ENCODE measurements at places on chromosomes 3 and 15.

DNA sequence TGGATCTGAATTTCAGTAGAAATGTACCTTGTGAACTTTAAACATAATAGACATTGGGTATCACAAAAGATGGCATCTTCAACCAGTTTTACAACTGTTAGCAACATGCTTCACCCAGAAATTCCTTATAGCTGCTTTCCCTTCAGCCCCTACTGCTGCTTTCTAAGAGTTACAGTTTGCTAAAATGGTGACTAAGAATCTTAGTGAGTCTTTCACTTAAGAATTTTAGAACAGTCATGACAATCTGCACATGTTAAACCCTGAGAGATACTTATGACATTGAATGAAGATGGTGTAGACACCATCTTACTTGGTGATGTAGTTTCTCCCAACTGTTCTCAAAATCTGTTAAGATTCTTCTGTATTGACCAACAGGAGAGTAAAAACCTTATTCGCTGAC, 129.7 kb upstream of the UBE2E1 start:
- DNase-seq = no peak

DNA sequence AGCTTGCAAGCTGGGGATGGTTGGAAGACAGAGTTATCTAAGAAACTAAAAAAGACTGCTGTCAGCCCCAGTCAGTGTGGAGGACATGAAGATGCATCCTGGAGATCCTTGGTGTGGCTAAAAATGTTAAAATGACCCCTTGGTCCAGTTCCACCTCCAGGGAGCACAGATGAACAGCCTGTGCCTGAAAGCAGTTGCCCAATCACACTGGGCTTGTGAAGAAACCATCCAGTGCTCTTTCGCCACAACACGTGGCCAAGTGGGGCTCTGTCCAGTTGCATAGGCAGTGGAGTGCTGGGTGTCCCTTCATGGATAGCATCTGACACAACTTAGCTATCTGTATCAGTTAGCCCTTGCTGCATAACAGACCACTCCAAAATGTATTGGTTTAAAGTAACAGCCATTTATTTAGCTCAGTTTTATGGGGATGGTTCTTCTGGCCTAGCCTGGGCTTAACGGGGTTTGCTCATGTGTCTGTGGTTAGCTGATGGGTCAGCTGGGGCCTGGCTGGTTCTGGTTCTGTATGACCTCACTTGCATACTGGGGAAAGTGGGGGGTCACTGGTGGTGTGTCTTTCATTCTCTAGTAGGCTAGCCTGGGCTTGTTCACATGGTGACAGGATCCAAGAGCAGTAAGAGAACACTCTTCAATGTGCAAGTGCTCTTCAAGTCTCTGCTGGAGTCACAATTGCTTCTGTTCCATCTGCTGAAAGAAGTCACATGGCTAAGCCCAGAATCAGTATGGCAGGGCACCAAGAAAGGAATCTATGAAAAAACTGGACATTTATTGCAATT, 226.2 kb downstream of the PDCD6IP start:
- no peak for DNase-seq

DNA sequence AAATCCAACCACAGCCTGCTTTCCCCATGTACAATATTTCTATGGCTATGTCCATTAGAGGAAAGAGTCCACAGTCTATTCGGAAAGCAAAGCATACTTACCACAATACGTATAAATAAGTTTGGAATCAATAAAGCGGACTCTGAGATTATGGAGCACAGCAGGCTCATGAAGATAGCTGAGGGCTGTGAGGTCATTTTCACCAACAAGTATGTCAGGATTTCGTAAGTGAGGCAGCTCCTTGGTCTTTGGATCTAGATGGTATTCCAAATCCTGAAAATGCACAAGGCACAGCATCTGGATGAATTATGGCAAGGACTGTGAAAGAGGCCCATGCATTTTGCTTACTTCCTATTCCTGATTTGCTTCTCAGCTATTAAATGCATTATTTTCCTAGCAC, 100.4 kb downstream of the MYO5A start:
- no peak for DNase-seq

- DNase-seq = no peak
Measured at GRCh38 chr3:170196833-170197232, 15.3 kb upstream of the PHC3 start.

GRCh38 chr15:70064441-70064840, 33.3 kb downstream of the TLE3 start:
- DNase-seq = no peak

GRCh38 chr3:39978308-39978707, 168.9 kb downstream of the MYRIP start:
- DNase-seq = no peak

DNA sequence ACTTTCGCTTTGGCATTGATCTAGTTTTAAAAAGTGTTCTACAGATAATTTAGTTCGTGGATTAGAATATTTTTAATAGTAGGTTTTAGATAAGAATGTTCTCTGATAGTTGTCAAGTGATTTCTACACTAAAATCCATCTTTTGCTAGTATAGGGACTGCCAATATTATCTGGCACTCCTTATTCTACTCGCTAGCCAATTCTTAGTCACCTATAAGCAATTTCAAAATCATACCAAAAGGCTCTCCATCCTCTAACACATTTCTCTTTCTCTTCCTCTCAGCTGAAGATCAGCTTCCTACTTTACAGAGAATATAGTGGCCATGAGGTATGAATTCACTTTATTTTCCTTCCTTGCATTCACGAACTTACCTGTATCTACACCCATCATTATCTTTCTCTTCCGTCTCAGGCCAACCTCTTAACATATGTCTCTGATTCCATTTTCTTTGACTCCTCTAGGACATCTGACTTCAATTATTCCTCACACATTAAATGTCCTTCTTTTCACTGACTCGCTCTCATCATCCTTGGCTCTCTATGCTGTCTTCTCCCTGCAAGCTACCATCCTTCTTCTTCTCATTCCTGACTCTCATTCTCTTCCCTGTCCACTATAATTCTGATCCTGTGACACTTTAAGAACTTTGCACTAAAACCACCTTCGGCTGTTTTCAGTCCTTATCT, 35.5 kb downstream of the C3orf80 start:
- DNase-seq = no peak

GRCh38 chr3:43894176-43895049, 203.7 kb downstream of the ABHD5 start:
- DNase-seq = peak; percentile 16

- DNase-seq = no peak
Measured at GRCh38 chr3:100333970-100334487, 528 bp upstream of the NIT2 start.

DNA sequence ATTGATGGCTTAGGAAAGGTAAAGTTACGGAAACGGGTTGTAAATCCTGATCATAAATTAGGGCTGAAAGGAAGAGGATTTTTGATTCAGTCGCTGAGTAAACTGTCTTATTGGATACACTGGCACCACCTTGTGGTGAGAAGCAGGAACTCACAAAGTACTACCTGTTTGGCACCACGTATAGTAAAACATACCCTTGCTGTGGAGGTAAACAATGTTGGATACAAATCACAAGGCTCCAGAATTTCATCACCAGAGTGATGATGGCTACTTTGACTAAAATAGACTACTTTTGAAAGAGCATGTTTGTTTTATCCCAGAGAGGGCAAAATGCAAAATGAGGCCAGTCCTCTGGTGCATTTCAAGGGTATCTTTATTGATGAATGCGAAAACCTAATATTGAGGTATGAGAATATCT, 216.9 kb downstream of the IGSF11 start:
- DNase-seq = peak; percentile 11

GRCh38 chr3:65878831-65879230, 159.9 kb downstream of the MAGI1 start:
- DNase-seq = no peak

DNA sequence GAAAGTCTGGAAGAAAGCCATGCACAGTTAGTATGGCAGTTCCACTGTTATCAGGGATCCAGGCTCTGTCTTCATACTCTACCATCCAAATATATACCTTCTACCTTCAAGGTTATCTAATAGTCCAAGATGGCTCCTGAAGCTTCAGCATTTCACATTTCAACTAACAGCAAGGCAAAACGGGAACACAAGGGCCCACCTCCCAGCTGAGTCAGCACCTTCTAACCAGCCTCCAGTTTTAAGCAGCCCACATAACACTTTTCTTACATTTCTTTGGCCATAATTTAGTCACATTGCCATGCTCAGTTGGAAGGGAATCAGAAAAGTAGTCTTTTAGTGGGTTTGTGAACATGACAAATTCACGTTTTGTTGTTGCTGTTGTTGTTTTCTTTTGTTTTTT, 15.4 kb upstream of the MSL2 start:
- no peak for DNase-seq

DNA sequence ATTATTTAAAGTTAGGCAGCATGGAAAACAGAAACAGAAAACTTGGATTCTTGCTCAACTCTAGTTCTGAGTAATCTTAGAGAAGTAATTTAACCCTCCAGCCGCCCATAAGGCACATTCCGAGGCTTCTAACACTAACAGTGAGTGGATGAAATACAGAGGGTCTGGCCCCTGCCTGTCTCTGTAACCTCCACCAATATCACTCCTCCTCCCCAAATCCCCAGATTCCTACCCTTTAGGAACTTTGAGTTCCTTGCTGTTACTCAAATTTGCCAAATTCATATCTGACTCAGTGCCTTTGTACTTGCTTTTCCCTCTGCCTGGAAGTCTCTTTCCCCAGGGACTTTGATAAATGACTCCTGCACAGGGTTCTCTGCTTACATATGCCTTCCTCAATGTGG, 112.5 kb upstream of the TGFBR2 start:
- no peak for DNase-seq

- no peak for DNase-seq
Measured at GRCh38 chr3:183664913-183665381, 29.5 kb downstream of the KLHL24 start.

DNA sequence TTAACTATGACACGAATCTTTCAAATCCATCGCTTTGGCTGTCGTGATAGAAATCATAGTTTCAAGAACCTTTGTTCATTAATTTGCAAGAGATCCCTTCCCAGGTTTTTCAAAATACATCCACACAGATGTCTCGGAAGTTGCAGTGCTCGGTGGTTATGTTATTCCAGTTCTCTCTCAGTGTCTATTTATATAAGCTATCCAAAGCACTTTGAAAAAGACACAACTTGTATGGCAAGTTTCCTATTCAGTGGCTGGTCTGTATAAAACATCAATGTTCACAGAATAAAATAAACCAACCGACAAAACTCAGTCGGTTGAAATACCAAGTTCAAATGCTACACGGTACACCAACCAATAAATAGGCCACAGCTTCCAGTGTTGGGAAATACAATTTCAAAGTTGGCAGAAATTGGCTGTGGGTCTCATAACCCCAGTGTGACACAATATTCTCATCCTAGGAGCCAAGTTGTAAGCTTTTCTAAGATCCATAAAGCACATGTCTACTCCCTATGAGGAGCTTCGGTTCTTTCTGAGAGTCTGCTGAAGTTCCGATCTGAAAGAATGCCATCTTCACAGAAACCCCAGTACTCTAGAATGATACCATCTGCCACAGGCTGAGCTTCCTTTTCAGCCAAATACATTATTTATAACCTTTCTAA, 23.7 kb downstream of the SATB1 start:
- DNase-seq = no peak

DNA sequence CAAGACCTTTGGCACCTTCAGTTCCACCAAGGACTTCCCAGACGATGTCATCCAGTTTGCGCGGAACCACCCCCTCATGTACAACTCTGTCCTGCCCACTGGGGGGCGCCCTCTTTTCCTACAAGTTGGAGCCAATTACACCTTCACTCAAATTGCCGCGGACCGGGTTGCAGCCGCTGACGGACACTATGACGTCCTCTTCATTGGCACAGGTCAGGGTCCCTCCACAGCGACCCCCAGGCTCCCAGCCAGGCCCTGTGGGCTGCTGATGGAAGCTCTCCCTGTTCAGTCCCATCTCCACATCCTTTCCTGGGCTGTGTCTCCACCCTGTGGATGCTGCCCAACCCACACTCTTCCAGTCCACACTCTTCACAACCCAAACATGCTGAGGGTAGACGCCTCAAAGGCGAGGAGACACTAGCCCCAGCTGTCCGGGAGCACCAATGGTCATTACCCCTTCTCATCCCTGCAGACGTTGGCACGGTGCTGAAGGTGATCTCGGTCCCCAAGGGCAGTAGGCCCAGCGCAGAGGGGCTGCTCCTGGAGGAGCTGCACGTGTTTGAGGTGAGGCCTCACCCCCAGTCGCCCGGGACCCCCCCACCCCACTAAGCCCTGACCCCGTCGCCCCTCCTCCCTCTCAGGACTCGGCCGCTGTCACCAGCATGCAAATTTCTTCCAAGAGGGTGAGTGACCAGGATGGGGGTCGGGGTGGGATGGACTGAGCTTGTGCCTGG, 4.3 kb upstream of the LSMEM2 start:
- peak; percentile 64 for DNase-seq

GRCh38 chr3:54217828-54218227, 95.5 kb downstream of the CACNA2D3 start:
- DNase-seq = no peak

DNA sequence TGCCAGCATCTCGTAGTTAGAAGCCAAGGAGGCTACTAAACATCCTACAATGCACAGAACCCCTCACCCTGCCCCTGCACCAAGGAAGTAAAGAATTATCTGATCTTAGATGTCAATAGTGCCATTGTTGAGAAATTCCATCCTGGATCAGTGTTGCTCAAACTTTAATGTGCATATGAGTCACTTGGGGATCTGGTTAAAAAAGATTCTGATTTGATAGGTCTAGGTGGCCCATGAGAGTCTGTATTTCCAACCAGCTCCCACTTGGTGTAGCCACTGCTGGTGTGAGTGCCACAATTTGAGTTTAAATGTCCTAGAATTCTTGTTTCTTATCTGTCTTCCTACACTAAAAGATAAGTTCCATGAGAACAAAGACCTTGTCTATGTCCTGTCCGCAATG, 43.7 kb downstream of the TMEM45A start:
- DNase-seq = no peak

DNA sequence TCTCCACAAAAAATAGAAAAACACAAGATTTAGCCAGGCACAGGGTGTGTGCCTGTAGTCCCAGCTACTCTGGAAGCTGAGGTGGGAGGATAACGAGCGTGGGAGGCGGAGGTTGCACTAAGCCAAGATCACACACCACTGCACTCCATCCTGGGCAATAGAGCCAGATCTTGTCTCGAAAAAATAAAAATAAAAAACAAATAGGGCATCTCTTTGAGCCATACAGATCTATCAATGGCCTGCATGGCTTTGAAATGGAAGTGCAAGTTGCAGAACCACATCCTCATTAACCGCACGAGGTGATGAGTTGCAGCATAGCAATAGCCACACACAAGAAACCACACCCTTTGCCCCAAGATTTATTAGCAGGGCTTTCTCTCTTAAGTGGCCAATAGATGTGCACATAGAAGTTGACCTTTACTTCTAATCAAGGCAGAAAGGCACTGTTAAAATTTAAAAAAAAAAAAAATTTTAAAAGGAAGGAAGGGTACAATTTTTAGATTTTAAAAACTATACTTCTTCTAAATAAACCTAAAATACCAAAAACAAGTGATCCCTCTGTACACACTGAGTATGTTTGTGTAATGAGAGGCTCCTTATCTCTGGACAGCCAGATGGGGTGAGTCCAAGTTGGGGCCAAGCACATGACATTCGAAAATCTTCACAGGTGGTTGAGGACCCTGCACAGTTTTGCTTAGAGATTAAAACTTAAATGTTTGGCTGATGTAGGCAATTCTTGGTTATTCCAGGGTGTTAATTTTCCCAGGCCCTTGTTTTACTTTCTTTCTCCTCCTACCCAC, 53.4 kb downstream of the FILIP1L start:
- DNase-seq = no peak

Measured in activated T-cell treated with anti-CD3 and anti-CD28 coated beads for 24 hours (primary cell).